ENCODE measurements at places on chromosomes 11 and 22.

GRCh38 chr11:1834062-1834610 is 654 bp upstream of the SYT8 start:
- no peak for DNase-seq

DNA sequence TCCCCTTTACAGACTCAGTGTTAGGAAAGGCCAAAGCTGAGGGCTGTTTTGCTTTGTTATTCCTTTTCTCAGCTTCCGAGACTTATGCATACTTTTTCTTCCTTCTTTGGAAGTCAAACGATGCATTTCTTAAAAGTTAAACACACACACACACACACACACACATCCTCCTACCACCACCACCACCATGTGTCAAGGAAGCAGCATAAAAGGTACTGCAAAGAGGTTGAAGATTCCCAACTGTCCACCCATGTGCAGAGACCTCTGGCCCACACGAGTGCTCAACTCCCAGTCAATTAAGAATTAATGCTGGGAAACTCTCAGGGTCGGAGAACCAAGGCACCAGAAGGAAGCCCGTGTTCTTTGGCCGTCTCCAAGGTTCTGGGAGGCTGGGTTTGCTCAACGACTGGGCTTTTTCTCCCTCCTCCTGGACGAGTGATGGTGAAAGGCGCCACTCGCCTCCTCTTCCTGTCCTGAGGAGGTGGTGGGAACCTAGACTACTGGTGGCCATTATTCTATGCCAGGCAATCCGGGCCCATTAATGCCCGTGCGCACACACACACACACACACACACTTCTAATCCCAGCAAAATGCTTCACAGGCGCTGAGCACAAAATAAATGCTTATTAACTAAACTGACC is 15.1 kb downstream of the MN1 start:
- DNase-seq: no peak

DNA sequence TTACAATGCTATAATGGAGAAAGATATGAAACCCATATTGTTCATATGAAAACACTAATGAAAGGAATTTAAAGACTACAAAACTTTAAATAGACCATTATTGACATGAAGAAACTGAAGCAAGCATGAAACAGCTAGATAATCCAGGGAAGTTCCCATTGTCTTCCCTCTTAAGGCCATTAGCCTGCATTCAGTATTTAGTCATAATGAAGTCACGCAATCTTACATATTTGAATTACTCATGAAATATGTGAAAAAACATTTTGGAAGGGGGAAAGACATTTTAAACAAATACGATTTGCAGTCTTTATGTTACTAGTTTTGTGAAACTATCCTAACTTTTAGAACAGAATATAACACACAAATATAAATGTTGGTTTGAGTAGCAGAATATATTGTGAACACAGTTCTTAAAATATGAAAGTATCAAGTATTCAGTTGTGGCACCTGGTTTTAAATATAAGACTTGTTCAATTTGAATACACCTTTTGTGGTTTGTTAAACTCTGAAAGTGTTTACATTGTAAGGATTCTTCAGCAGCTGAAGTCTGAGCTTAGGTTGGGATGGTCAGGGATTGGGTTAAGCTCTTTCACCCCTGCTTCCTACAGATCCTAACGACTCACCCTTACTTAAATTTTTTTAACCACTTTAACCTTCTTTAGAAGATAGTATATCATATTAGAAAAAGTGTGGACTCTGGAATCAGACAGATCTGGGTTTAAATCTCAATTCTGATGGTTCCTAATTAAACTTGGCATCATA is 500.3 kb upstream of the TENM4 start:
- no peak for DNase-seq

- no peak for DNase-seq
Observed at GRCh38 chr11:75167617-75168016, 16.7 kb downstream of the SLCO2B1 start.

DNA sequence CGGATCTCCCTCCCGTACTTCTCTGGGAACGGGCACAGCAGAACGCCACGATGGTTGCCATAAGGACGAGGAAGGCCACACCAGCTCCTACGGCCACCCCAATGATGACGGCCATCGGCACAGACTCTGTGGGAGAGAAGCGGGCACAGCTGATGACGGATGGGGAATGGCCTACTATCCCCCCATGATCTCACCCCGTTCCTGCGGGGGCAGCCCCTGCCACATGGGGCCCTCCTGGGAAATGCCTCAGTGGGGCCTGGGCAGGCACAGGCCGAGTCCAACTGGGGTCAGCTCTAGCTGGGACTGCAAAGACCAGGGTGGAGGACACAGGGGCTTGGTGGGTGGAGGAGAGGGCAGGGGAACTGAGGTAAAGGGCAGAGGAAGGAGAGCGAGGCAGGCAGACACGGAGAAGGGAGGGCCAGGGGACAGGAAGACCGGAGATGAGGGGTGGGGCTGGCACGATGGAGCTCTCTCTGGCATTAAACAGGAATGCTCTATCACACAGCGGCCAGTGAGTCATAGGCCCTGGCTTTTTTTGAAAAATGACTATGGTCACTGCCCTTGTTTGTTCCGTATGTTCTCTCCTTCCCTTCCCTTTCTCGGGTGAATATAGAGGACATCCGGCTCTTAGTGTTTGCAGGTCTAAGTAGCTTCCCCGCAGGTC is 76.0 kb downstream of the ST3GAL4 start:
- no peak for DNase-seq

- no peak for DNase-seq
Observed at GRCh38 chr22:42385696-42386095, 46.5 kb downstream of the NFAM1 start.

- DNase-seq: no peak
Observed at GRCh38 chr11:22851477-22851876, 8.8 kb downstream of the CCDC179 start.

DNA sequence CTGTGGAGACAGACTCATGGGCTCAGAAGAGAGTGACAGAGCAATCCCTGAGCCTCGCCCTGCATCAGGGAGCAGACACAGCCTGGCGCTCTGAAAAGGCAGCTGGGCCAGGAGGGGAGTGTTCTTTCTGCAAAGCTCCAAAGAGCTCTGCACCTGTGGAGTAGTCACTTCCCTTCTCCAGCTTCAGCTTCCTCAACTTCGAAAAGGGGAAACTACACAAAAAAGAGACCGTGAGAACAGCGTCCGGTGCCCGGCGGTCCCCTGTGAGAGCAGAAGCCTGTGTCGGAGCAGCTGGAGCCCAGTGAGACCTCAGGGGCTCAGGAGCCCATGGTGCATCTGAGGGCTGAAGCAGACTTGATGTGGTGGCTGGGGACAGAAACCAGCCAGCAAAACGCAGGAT is 35.1 kb downstream of the TP53I11 start:
- no peak for DNase-seq

GRCh38 chr11:8948886-8949285 is 6.1 kb upstream of the ASCL3 start:
- DNase-seq: no peak

DNA sequence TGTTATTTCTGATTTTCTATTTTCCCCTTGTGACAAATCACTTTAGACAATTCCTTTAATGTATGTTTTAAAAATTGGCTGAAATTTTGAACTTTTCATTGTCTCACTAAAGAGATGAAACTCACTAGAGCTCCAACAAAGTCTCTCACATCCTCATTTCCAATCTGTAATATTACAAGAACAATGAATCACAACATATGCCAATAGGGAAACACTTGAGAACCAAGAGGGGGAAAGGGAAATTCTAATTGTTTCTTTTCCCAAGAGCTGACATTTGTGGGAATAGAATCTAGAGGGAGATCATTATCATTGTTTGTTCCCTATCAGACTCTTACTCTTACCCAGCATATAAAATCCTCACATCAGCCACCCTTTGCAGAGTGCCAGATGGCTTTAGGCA is 28.2 kb downstream of the OR10D3 start:
- no peak for DNase-seq

GRCh38 chr11:115939731-115940421 is 435.7 kb upstream of the CADM1 start:
- no peak for DNase-seq

DNA sequence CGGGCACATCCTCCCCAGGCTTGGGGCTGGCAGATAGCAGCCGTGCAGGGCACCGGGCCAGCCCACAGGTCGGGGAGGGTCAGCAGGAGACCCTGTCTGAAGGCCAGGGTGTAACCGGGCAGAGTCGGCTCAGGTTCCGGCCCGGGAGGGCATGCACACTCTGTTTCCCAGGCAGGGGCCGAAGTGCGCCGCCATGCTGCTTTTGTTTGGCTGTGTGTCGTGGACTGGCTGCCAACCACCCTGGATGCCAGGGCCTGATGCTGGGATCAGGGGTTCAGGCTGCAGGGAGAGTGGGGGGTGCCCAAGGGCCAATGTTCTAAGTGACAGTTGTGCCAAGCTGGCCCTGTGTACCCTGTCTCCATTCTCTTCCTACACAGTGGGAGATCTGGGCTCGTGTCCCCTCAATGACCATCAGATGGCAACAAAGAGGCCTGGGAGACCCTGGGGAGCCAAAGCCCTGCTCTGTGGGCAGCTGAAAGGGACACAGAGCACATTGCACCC is 120.9 kb upstream of the B3GAT1 start:
- no peak for DNase-seq

DNA sequence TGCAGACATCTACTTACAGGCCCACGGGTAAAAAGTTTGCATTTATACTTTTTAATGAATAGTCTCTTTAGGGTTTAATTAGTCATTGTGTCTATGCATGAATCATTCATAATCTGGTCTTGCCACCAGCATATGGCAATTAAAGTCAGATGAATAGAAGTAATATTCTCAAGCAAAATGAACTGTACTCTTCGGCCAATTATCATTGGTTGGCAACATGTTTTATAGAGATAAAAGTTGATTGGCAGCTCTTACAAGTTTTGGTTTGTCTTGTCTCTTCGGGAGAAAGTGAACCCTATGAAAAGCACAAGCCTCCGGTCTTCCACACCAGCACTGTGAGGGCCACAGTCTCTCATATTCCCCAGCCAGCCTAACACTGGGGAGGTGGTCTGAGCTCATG is 97.8 kb downstream of the OSBP2 start:
- no peak for DNase-seq

DNA sequence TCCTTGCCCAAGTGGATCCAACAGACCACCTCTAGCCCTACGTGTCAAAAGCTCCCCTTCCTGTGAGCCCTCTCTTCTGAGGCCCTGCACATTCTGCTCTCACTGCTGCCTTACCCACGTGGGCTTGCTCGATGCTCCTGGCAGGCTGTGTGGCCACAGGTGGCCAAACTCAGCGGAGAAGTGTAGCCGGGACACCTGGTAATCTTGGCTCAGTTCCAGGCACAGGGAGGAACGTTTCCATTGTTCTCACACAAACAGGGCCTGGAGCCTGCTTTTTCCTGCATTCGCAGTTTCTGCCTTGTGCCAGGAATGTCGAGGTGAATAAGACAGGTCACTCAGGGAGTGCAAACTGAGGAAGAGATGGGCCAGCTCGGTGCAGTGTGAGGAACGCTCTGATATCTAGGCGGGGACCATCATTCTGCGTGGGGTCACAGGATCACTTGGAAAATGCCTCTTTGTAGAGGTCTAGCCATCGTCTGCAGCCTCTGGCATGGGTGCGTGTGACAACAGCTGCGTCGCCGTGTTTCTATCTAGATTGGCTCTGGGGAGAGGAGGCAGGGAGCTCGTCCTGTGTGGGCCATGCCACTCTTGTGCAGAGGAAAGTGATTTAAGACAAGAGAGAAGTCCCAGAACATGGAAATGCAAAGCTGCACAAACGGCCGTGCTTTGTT is 127.6 kb upstream of the PARVA start:
- DNase-seq: no peak

DNA sequence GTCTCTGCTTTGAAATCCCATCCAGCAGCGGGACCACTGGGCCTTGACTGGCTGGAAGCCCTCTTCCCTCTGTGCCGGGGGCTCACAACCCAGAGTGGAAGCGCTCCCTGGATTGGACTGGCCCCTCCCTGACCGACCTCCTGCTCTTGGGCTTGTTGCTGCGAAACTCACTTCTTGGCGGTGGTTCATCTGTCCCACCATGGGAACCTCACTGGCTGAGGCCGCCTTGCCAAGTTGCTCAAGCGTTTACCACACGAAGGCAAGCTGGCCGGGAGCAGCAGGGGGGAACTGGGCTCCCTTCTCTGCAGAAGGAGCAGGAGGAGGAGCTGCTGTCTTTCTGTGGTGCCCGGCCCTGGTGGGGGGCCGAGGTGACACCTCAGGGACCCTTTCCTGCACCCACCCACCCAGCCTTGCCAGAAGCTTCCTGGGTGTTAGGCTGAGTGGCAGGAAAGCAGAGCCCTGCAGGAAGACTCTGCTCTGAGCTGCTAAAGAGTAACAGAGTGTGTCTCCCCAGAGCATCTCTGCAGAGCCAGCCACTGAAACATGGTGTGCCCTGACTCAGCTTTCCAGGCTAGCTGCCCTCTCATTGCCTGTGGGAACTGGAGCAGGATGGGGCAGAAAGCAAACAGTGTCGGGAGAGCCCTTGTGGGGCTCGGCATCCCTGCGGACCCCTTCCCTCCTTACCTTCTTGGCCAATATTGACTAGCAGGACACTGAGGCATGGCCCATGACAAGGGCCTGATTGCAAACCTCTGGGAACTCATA is 88.5 kb upstream of the ALX4 start:
- DNase-seq: no peak

DNA sequence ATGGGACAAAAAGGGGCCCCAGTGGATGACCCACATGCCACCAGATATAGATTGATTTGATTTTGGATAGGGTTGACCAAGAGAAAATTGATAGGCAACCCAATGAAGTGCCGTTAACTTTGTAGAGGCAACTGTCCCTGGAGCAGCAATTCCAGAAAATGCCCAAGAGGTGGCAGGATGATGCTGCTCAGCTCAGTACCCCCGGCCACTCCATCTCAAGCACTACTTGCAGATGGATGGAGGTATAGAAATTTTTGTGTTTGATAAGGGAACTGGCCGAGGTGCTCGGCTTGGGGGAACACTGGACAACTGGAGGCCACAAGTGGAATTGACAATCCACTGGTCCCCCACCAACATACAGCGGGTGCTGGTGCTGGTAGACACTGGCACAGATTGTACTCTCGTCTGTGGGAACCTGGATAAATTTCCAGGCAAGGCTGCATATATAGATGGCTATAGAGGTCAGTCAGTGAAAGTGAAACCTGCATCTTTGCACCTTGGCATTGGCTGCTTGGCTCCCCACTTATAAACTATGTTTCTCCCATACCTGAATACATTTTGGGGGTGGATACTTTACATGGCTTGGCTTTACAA is 86.3 kb downstream of the CCDC83 start:
- DNase-seq: peak; percentile 61

GRCh38 chr11:8773916-8774539 is 91.4 kb downstream of the RPL27A start:
- no peak for DNase-seq

DNA sequence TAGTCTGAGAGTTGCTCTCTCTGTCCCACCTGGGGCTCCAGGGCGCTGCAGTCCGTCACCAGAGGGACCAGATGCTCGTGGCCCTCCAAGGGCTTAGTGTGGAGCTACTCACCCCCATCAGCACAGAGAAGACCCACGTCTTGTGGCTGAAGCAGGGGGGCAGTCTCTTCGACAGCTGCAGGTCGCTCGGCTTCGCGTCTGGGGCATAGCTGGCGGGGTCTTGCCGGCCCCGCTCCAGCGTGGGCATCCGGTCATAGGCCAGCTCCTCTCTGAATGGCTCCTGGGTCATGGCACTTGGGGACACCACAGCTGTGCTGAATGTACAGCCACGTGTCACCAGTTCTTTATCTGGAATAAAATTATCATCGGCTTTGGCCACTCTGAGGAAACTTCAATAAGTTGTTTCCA is 608 bp downstream of the MLC1 start:
- no peak for DNase-seq

GRCh38 chr11:132114185-132114584 is 743.8 kb downstream of the NTM start:
- DNase-seq: peak; percentile 72

- peak; percentile 91 for DNase-seq
Observed at GRCh38 chr22:41762980-41763779, 37.3 kb upstream of the CCDC134 start.

GRCh38 chr11:104764710-104765045 is 133.6 kb downstream of the CASP12 start:
- DNase-seq: no peak
